Cerebellum (tissue), 4 donors: ENCODE measurements at places on chromosomes 3 and 15. TPM values are rescaled to one million over a fixed set of nuclear protein-coding genes. Genes with fewer than 3 reads are reported as not detected.

Gene LRTM1
- total RNA-seq: not detected

Gene GOLGA8S
- 0.18 TPM for total RNA-seq

Gene REC114
- total RNA-seq: not detected

Gene ARL6
- 25.1 TPM for total RNA-seq

Gene MTFMT
- total RNA-seq: 20.4 TPM

Gene SLC35G2
- 23.9 TPM for total RNA-seq

Gene GOLGA6B
- total RNA-seq: not detected

Gene PRRT3
- 5.5 TPM for total RNA-seq

Gene PPIP5K1
- total RNA-seq: 60.3 TPM

Gene ALDH1L1
- 4.7 TPM for total RNA-seq

Gene GOLIM4
- 36.6 TPM for total RNA-seq

Gene DCLK3
- total RNA-seq: 3.6 TPM

Gene FEZF2
- total RNA-seq: 0.09 TPM

Gene ATP8B4
- total RNA-seq: 15.3 TPM

Gene SPESP1
- 1.4 TPM for total RNA-seq

Gene UBA3
- 82.3 TPM for total RNA-seq

Gene ATXN7
- total RNA-seq: 26.7 TPM

Gene SLC22A14
- 0.82 TPM for total RNA-seq

Gene DNAH12
- 1.7 TPM for total RNA-seq

Gene ITIH1
- total RNA-seq: 0.18 TPM

Gene EPHA6
- 51.0 TPM for total RNA-seq

Gene SYNM
- 11.9 TPM for total RNA-seq
